ENCODE measurements at places on chromosomes 4 and X.

DNA sequence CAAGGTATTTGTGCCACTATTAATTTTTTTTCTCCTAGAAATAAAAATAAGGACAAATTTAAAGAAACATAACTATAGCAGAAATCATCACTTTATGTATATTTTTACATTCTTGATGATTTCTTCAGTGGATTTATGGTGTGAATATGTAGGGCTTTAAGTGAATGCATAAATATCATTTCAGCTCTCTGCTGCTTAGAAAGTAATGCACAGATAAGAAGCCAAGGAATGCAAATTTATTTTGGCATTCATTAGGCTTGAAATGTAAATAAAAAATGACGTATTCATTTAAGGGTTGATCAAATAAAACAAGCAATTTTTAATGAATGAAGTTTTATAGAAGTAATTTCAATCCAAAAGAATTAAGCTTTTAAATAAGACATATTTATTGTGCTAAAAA, 66.3 kb downstream of the NFKB1 start:
- DNase-seq: no peak

- DNase-seq: peak; percentile 70
Measured at GRCh38 chr4:124903995-124904722, 191.6 kb upstream of the ANKRD50 start.

DNA sequence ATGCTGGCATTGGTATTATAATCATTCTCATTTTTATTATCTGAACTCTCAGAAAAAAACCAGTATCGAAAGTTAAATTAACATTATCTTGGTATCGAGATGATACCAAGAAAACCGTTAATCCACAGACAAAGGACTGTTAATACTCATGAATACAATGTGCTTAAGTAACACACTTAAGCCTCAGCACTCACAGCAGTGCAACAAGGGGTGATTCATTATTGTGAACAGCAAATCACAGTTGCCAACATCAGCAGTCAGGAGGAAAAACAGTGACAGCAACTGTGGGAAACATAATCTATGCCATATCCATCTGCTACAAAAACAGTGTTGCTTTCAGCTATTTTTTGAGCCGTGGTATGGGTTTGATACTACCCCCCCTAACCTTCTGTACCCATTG, 210.9 kb upstream of the ATOH1 start:
- DNase-seq: no peak

DNA sequence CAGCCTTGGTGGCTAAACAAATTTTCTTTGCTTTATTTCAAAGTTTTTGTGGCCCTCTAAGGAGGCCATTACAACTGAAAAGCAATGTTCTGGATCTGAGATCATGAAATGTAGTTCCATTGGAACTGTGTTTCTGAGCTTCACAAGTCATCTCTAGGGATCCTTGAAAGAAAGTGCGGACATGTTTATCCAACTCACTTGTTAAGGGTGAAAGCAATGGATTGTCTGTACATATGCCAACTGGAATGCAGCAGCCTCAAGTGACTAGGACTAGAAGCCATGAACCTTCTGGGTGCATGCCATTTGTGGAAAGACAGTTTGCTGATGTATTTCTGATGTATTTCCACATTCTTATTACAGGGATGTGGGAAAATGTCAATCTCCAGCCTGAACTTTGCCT, 36.7 kb upstream of the KLHL13 start:
- DNase-seq: no peak

DNA sequence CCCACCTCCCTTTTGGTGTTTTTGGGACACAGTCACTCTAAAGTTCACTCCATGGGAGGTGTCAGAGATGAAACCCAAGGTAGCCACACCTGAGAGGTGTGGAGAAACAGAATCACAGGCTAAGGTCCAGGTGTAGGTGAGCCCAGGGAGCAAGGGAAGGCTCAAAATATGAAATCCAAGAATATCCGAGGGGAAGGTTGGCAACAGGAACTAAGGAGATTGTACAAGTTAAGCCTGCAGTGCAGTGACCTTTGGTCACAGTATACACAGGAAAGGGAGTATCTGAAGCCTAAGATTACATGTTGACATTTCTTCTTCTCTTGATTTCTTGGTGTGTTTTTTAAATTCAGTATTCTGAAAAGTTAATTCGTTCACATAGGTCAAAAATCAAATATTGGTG, 46.5 kb downstream of the PHF8 start:
- no peak for DNase-seq

DNA sequence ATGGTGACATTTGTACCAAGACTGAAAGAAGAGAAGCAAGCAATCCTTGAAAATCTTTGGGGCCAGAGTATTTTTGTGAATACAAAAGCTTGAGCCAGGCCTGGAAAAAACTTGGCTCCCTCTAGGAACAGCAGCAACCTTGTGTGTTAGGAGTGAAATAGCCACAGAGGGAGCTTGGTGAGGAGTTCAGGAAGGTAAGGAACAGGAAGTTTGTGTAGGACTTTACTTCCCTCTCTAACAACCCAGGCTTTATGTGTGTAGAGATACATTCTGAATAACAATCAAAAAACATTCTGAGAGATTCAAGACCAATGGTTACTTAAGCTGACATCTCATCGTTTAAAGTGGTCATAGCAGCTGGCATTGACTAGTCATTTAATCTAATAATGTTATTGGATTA, 668.5 kb downstream of the PCDH18 start:
- no peak for DNase-seq

DNA sequence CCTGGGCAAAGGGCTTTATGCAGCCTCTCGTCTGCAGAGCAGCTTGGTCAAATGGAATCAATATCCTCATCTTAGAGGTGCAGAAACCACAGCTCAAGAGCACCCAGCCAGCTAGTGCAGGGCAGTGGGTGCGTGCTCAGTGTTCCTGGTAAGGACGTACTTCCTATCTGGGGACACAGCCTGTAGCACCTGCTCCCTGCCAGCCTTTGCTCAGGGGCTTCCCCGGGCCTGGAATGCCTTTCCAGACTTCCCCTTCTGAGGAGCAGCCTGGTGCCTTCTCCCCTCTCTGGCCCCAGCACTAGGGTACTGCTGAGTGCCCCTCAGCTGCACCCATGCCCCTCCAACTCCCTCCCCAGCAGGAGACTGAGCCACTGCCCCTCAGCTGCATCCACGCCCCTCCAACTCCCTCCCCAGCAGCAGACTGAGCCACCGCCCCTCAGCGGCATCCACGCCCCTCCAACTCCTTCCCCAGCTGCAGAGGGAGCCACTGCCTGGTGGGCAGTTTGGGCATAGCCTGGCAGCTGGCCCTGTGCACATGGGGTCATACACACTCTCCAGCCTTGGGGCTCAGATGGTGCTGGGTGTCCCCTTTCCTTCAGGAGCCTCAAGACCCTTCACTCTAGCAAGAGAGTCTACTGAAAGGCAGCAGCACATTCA, 42.2 kb upstream of the AFAP1 start:
- DNase-seq: no peak

All from fibroblast of skin of right biceps (primary cell).